ENCODE measurements at places on chromosomes 3 and 15. TPM values are rescaled to one million over a fixed set of nuclear protein-coding genes. Genes with fewer than 3 reads are reported as not detected.
A peak's percentile ranks its signal among the peaks of the same experiment; 100 is the strongest.

The EOGT gene
- 194 TPM for total RNA-seq

The SLC12A1 gene
- total RNA-seq, result not detected

The EBLN2 gene
- 4.5 TPM for total RNA-seq

The ANKRD34C gene
- total RNA-seq, result not detected

DNA sequence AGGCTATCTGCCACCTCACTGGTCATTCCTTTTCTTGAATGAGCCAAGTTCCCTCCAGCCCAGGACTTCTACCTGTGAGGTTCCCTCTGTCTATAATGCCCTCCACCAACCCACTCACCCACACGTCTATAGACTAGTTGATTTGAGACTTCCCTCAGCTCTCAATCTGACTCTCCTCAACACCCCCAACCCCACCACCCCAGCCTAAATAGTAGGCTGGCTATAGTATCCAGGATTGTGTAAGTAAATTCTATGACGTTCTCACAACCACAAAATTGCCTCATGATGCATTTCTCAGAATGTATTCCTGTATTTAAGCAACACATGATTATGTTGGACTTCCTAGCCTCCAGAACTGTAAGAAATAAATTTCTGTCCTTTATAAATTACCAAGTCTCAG is 2.2 kb downstream of the PLSCR1 start:
- peak; percentile 54 for DNase-seq

- no peak for DNase-seq
Observed at GRCh38 chr3:128950223-128950938, 43.5 kb downstream of the CFAP92 start.

- peak; percentile 16 for DNase-seq
Observed at GRCh38 chr3:170117134-170117533, 64.4 kb downstream of the PHC3 start.

DNA sequence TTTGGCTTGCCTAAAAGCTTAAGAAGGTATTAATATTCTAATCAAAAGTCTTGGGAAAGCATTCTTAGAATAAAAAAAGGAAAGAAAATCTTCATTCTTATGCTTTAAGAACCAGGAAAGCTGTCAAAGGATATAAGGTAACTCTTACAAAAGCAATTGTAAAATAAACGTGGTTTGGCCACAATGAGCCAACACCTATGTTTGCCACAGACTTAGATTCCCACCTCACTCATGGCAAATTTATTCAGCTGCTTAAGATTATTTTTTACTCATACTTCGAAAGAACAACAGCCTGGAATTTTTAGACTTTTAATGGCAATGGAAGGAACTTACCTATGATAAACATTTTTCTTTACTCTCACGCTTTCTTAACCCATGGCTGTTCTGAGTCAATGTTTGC is 38.4 kb downstream of the AGTR1 start:
- no peak for DNase-seq

GRCh38 chr3:140250010-140250855 is 315.2 kb downstream of the CLSTN2 start:
- no peak for DNase-seq

GRCh38 chr3:23949784-23950183 is 4.7 kb downstream of the NR1D2 start:
- no peak for DNase-seq

DNA sequence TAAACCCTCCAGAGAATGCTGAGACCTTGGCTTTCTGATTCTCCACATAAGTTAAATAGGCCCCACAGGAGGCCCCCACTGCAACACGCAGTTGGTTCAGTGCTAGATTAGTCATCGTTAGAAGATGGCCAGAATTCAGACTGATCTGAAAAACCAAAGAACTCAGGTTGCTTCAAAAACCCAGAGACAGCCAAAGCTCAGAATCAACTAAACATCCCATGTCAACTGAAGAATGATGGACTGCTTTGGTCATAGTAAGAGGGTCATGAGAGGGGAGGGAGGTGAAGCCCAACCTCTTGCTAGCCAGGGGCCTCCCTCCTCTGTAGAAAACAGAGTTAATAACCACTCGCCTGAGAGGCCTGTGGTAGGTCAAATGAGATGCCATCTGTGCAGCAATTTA is 93.1 kb downstream of the AKAP13 start:
- no peak for DNase-seq

GRCh38 chr3:129060276-129061022 is at the start of gene GP9:
GP9 (plus strand) TSS chr3:129060779; CDS start chr3:129061740, 961 bp downstream.
- DNase-seq, result no peak

DNA sequence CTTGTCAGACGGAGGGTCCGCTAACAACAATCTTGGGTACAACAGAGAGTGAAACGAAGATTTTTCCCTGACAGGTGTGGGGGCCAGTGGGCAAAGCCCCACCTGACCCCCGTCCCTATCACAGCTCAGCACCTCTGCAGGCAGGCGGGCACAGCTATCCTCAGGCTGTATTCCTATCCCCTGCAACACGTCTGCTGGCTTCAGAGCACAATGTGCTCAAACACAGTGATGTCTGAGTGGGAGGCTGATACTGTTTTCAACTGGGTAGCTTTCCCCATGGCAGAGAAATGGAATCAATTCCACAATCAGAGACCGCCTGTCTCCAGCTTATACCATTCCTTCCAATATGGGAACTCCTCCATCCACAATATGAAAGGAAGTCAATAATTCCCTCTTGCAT is 28.0 kb downstream of the TLE3 start:
- no peak for DNase-seq

DNA sequence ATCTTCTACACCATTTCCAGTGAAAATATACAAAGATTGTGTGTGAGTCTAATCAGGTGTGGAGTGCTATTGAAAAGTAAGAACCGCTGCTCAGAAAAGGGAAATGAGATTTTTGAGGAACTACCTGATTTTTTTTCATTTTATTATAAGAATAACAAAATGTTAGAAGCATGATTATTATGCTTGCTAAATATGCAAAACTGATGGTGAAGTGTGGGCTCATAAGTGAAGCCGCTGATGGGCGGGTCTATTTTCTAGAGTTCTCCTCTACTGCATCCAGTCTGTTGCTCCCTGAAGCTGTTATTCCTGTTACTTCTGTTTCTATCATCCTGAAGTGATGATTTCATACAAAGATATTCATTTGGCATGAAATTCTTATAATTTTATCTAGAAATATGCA is 612.0 kb downstream of the CADM2 start:
- DNase-seq, result no peak

DNA sequence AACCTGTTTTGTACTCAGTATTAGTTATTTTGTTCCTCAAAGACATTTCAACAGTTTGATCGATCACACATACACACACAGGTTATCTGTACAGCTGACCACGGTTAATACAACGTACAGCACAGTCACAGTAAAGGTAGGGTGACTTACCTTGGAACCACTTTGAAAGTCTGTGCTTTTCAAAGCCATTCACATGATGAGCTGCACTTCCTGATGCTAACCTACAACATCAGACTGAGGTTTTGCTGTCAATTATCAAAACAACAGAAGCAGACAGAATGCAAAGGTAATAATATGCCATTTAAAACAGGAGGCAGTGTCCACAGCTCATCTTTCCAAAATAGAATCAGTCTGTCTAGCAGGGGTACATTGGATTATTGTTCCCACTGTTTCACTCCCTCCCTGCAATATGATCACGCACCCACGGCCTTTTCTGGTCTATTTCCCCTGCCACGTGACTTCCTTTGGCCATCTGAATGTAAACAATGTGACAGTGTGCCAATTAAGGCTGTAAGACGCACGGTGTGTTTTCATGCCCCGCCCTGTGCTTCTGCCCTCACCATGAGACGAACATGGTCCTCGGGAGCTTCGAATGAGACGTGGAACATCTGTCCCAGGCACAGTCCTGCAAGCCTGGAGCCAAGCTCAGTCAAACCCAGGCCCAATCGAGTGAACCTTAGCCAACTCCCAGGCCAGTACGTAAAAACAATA is 102.4 kb downstream of the FMN1 start:
- no peak for DNase-seq

- DNase-seq, result no peak
Observed at GRCh38 chr15:88656760-88657221, 18.0 kb downstream of the ISG20 start.

- DNase-seq, result peak; percentile 32
Observed at GRCh38 chr3:39291903-39292329, 12.1 kb upstream of the CX3CR1 start.

- DNase-seq, result peak; percentile 56
Observed at GRCh38 chr3:31009881-31010280, 115.4 kb upstream of the GADL1 start.

- DNase-seq, result no peak
Observed at GRCh38 chr15:98698792-98699191, 50.5 kb downstream of the IGF1R start.

GRCh38 chr3:179410999-179411398 is 40.3 kb downstream of the GNB4 start:
- DNase-seq, result no peak

GRCh38 chr3:85864896-85865295 is 906.1 kb downstream of the CADM2 start:
- DNase-seq, result no peak

DNA sequence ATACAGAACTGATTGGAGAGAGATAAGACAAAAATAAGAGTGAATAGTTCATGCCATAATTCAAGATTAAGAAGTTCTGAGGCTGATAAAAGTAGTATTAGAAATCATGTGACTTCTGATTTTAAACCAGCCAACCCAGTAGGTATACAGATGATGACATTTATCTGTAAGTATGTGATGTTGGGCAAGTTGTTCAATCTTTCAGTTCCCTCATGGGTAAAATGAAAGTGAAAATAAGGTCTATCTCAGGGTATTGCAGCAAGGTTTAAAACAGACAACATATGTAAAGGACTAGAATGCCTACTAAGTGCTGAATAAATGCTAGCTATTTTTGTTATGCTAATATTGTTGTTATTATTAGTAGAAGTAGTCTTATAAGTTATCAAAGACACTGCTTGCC is 1055.7 kb downstream of the NAALADL2 start:
- no peak for DNase-seq

DNA sequence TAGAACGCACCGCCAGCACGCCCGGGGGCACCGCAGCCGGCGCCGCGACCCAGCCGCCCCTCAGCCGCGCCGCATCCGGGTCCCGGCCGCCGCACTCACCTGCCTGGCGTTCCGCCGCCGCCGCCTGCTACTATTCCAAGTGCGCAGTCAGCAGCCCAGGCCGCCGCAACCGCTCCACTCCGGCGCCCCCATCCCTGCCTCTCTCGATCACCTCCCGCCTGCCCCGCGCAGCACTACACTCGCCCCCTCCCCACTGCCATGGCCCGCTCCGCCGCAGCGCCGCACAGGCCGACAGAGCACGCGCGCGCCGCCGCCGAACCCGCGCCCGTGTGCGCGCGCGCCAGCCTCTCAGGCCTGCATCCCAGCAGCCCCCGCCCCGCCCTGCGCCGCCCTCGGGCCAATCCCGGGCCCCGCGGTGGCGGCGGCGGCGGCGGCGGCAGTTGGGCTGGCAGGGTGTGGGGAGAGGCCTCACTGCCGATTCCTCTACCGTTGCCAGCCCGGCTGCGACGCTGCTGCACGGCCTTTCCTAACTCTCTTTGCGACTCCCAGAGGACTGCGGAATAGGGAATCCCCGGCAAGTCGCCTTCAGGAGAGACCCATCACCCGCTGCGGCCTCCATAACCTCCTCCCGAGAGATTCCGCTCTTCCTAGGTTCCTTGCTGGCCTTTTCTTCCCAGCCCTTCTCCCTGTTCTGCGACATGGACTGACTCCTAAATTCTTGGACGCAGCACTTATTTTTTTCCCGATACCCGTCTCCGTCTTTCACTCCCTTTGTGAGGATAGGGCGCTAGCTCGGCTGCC is at the start of gene PIK3CB:
Gene PIK3CB, minus strand, starts transcription at position 333 of the 801 bp plus-strand sequence. CDS start 75,585 bp downstream, outside the sequence.
- peak; percentile 86 for DNase-seq

DNA sequence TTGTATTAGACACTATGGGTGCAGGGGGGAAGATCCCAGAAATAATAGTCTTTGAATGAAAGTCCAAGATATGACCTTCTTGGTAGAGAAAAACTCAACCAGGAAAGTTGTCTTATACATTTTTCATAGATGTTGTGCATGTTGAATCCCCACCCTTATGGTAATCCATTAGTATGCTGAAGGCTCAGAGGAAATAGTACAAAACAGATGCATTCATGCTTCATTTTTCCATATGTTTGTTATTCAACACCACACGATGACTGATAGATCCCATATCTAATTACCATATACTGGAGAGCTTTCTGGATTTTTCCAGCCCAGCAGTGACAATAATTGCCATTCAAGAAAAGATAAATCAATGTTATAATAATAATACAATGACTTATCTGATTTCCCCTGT is 487.4 kb downstream of the FGF12 start:
- no peak for DNase-seq

GRCh38 chr15:92709110-92709790 is 53.7 kb upstream of the FAM174B start:
- DNase-seq, result peak; percentile 22

GRCh38 chr3:195251336-195252065 is 19.5 kb downstream of the XXYLT1 start:
- DNase-seq, result no peak

DNA sequence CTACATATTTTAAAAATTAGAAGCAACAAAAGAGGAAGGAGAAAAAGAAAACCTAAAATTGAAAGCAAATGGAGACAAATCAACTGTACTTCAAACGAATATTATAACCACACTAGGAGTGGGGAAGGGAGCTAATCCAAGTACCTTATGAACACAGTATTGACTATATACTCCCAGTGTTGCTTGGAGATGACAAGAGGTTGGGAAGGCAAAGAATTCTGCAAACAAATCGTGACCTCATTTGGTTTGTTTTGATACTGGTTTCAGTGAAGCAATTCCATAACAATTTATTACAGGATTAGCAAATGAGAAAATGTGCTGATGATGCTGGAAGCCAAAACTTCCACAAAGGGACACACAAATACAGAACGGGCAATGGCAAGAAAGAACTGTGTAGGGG is 268.1 kb downstream of the ULK4 start:
- no peak for DNase-seq

GRCh38 chr15:90957031-90957790 is 2.5 kb downstream of the RCCD1 start:
- no peak for DNase-seq

DNA sequence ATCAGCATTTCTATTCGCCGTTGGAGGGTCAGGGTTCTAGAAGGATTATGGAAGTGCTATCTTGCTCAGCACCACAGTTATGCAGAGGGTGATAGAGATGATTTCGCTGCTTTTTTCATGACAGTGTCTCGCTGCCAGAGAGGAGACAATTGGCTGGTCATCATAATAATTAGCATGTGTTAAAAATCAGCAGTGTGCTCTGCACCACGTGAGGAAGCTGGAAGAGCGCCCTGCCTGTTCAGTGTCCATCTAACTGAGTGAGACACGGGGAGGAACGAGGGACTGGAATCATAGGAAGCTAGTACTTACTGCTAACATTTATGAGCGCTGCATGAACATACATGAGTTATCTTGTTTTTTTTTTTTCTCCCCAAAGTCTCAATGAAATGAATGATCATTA is 116.2 kb upstream of the PLAAT1 start:
- DNase-seq, result no peak

DNA sequence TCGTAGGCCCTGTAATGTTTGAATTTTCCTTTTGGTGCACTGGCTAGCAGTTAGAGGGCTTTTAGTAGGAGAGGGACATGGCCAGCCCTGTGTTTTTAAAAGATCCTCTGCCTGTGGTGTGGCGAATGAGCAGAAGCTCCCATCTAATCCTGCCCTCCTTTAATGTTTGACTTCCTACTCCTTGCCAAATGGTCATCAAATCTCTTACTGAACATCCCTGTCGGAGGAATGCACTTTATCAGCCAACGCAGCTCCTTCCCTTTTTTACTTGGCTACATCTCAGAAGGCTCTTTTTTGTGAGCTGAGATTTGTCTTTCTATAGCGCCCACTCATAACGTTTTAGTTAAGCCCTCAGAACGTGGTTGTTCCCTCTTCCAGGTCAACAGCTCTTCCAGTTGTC is 44.8 kb downstream of the MAP2K5 start:
- no peak for DNase-seq

All from mammary epithelial cell (primary cell).